ENCODE measurements at places on chromosomes 6 and 20.

GRCh38 chr20:8722277-8722928 is 346.5 kb upstream of the PLCB4 start:
- DNase-seq: no peak

DNA sequence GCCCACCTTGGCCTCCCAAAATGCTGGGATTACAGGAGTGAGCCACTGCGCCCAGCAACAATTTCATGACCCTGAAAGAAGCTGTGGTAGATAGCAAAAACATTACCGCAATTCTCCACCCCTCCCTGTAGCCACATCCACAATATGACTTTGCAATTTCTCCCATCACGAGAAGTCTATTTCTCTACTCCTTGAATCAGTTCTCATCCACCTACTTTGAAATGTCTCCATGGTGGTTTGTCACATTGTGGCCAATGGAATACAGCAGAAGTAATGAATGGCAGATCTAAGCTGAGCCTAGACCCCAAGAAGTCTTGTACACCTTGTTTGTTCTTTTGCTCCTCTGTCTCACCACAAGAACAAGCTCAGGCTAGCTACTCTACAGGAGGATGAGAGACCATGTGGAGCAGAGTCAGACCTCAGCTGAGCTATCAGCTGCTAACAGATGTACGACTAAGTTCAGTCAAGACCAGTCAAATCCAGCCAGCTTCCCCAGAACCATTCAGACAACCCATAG is 6.3 kb downstream of the OXT start:
- no peak for DNase-seq

GRCh38 chr6:28867086-28867409 is 56.7 kb downstream of the TRIM27 start:
- DNase-seq: no peak

DNA sequence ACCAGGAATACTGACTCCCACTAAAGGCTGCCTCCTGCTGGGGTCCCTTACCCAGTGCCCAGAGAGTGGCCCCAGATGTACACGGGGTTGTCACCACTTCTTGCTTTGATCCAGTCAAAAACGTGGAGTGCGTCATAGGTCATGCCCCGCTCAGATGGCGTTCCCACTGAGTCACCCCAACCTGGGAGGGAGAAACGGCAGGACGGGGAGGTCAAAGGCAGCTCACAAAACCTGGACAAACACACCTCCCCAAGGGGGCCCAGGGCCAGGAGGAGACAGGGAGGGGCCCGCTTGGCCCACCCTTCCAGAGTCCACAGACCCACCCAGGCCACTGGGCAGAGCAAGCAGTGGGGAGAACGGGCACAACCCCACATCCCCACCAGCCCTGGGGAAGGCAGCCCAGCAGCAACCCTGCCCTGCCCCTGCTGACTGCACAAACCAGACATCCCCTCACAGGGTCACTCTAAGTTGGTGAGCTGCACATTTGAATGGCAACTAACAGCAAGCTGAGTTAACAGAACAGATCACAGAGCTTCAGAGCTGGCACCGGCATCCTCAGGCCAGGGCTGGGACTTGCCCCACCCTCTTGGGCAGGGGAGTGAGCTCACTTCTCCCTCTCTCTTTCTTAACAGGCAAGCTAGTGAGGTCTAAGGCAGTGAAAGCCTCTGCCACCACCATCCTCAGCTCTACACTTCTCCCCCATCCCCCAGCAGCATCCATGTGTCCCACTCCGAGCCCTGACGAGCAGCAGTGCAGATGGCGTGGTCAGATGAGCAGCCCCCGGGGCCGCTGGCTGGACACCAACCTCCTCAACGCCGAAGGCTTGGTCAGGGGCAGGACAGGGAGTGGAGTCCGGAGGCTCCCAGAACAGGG is 61.7 kb downstream of the PYGB start:
- DNase-seq: no peak

GRCh38 chr20:47349365-47350180 is 6.9 kb downstream of the ZMYND8 start:
- no peak for DNase-seq

DNA sequence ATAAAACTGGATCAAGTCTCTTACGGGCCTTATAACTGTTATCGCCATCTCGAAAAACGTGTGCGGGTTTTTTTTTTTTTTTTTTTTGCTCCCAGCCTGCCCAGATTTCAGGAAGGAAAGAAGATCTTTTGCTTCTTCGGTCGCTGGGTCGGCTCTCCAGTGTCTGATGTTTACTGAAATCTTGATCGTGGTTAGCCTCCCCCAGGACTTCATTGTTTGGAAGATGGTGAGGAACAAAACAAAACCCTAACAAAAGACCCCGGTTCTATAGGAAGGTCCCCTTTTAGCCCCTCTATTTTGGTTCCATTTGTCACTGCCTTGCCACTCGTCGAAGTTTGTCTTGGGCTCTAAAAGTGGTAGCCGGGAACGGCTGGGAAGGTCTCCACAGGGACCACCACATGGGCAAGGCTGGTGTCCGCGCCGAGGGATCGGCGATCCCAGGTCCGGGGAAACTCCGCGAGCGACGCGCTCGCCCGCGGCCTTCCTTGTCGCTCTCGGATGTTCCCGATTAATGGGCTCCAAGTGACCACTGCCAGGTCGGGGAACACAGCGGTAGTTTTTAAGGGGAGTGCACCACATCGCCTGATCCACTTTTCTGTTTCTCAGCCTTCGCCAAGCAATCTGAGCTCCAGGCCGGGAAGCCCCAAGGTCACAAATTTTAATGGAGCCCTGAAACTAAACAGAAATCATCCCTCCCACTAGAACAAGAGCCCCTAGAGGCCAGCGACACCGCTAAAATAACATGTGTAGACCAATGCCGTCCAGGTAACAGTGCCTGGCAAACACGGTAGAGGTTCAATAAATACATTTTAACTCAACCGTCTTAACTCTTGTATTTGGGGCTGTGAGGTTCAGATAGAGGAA is 27.0 kb downstream of the TRIM27 start:
- peak; percentile 63 for DNase-seq

DNA sequence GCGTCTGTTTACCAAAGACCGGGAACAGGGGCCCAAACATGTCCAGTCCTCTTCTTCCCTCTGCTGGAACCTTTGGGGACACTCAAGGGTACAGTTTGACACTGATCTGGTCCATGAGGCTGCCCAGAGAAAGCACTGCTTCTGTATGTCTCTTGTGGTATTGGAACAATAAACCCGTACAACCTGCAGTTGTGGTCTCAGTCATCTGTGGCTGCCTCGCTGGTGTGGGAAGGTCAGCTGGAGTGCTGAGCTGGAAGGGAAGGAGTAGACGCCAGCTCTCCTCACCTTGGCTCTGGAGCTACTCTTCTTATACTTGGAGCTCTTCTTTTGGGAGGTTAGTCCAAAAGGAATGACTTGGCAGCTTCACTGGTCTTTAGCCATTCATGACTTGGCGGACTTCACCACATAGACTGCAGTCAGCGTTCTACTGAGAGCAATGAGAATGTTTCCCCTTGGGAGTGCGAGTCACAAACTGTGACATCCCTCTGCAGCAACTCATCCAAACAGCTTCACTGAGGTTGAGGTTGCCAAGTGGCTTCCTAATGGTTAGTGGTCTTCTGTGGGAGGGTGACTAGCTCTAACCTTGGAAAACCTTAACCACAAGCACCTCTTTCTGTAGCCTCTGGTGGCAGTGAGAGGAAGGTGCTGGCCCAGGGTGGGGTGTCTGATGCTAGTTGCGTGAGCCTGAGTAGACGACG is 81.2 kb downstream of the ASXL1 start:
- DNase-seq: no peak

- DNase-seq: no peak
Observed at GRCh38 chr20:62548471-62548870, 72.7 kb upstream of the GATA5 start.

GRCh38 chr6:27495386-27496135 is 22.7 kb upstream of the ZNF184 start:
- DNase-seq: peak; percentile 62

- DNase-seq: no peak
Observed at GRCh38 chr6:106981926-106982325, 7.4 kb upstream of the CD24 start.

DNA sequence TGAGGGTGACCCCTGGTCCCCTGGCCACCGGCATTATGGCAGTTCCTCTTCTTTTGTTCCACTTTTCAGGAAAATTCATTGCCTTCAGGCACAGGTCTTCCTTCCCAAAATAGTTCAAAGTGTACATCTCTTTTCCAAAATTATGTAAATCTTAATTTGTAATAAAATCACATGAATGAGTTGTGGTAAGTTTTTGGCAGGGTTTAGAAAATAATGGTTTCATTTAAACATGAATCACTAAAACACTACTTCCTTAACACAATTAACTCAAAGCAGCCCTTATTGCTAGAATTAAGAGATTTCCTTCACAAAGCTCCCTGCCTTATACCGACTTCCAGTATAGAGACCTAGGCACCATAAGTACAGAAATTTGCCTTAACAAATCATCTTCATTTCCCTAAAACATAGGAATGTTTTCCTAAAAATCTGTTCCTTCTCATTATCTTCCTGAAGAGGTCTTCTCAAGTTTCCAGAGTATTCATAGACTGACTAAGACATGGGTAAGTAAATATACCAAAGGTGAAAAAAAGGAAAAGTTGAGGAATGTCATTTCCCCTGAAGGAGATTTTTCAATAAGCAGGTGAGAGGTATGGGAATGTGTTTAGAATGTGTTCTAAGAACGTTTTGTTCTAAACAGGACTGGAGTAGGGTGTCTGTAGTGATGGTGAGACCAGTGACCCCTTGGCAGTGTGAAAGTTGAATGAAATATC is 148.2 kb upstream of the CITED2 start:
- no peak for DNase-seq

GRCh38 chr6:32669240-32669639 is 2.8 kb upstream of the HLA-DQB1 start:
- DNase-seq: no peak

GRCh38 chr6:155319902-155320301 is 5.6 kb upstream of the TFB1M start:
- DNase-seq: no peak

DNA sequence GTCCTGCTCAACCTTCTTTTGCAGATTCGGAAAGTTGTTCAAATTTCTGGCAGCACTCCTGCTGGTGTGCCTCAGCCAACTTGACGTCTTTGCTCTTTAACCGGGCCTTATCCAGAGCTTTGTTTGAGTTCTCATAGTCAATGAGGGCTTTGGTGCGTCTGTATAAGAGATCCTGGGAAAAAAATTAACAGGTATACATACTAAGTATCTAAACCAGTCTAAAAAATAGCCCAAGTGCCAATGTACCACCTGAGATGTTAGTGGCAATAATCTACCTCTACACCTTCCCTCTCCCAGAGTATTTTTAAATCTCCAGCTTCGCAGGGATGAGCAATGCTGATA is 21.1 kb downstream of the SNX5 start:
- no peak for DNase-seq

- no peak for DNase-seq
Observed at GRCh38 chr20:42461291-42461690, 728.4 kb downstream of the PTPRT start.

DNA sequence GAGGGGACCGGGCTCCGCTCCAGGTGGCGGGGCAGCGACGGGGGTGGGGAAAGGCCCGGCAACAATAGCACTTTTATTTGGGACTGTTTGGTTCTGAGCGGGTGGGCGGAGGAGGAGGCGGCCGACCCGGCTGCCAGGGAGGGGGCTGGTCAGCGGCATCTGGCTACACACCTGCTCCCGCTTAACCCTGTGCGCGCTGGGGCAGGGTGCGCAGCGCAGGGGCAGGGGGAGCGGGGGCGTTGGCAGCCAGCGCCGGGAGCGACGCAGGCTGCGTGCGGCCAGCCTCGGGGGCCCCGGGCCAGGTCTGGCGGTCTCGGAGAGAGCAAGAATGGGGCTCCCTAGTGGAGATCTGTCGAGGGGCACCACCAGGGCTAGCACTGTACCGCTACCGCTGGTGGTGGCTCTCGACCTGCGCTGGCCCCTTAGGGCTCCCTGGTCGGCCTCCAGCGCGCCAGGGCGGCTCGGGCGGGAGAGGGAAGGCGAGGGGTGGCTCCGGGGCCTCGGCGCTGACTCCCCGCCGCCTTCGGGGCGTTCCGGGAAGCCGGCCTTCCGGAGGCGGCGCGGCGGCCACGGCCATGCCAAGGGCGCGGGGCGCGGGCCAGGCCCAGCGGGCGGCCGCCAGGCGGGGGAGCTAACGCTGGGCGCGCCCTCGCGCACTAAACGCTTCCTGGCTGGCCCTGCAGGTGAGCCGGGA is 92.4 kb downstream of the NCR2 start:
- peak; percentile 58 for DNase-seq

- no peak for DNase-seq
Observed at GRCh38 chr6:159301810-159302593, 132.8 kb downstream of the FNDC1 start.

GRCh38 chr6:23334360-23334759 is 765.0 kb downstream of the HDGFL1 start:
- DNase-seq: no peak

DNA sequence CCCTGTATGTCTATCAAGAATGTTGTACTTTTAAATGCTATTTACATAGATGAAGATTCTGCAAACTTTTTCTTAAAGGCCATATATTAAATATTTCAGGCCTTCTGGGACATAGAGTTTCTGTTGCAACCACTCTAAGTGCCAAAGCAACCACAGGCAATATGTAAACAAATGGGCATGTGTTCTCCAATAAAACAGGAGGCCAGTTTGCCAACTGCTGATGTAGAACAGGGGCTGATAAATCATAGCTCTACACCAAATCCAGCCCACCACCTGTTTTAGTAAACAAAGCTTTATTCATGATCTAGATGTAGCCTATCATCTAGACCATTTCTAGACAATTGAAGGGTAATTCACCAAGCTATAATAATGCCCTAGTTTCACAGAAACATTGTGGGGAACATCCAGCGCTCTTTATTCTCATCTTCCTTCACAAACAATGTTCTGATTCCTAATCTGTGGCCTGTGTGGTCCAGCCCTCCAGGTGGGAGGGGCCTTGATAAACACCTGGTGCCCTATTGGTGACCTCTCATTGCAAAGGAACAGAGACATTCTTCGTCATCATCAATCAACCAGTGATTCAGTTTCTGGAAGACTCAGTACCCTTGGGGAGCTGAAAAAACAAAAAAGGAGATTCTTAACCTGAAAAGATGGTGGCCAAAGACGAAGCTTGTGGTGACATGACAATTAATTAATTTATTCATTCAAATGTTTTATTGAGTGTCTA is 80.2 kb downstream of the PREP start:
- no peak for DNase-seq

GRCh38 chr20:35307666-35308653 is 15.7 kb upstream of the FAM83C start:
- no peak for DNase-seq

- DNase-seq: no peak
Observed at GRCh38 chr6:42979523-42980177, 669 bp upstream of the PEX6 start.

- DNase-seq: no peak
Observed at GRCh38 chr6:149642829-149643580, 5.5 kb downstream of the KATNA1 start.

GRCh38 chr6:13445744-13446115 is 41.7 kb downstream of the GFOD1 start:
- DNase-seq: no peak

GRCh38 chr20:21523281-21523868 is 9.5 kb upstream of the NKX2-2 start:
- DNase-seq: no peak

GRCh38 chr20:25067102-25067987 is 9.4 kb upstream of the ACSS1 start:
- no peak for DNase-seq

GRCh38 chr20:51402201-51402600 is 140.3 kb downstream of the NFATC2 start:
- no peak for DNase-seq
